ENCODE measurements at places on chromosomes 16 and 17.

DNA sequence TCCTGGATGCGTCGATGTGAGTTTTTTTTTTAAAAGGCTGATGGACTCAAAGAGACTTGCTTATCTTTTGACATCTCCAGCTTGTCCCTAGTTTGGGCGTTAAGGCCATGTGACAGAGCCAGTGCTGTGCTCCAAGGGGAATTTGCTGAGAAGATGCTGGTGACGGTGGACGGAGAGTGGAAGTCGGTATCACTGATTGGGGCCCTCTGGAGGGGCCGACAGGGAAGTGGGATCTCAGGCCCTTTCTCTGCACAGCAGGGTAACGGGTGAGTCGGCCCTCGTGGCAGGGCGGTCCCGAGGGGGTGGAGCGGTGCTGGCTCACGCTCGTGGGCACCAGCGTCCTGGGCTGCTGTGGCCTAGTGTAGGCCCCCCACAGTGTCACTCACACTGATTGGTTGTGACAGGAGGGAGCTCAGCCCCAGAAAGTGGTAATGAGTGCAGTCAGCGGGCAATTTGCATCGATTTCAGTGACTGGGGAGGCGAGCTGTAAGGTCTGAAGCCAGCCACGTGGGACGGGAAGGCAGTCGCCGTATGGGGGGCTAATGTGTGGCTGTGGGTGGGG lies 91.3 kb downstream of the TBC1D16 start:
- ATAC-seq, result no peak

GRCh38 chr16:68645494-68646388 lies 631 bp downstream of the CDH3 start:
- no peak for ATAC-seq

DNA sequence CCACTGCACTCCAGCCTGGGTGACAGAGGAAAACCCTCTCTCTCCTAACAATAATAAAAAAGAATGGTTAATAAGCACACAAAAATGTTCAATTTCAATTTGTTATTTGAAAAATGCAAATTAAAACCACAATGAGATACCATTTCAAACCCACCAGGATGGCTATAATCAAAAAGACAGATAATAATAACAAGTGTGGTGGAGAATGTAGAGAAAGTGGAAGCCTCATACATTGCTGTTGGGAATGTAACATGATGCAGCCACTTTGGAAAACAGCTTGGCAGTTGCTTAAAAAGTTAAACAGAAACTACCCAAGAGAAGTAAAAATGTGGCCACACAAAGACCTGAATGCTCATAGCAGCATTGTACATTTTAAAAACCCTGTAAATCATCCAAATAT lies 51.8 kb upstream of the MAP3K14 start:
- peak; percentile 14 for ATAC-seq

DNA sequence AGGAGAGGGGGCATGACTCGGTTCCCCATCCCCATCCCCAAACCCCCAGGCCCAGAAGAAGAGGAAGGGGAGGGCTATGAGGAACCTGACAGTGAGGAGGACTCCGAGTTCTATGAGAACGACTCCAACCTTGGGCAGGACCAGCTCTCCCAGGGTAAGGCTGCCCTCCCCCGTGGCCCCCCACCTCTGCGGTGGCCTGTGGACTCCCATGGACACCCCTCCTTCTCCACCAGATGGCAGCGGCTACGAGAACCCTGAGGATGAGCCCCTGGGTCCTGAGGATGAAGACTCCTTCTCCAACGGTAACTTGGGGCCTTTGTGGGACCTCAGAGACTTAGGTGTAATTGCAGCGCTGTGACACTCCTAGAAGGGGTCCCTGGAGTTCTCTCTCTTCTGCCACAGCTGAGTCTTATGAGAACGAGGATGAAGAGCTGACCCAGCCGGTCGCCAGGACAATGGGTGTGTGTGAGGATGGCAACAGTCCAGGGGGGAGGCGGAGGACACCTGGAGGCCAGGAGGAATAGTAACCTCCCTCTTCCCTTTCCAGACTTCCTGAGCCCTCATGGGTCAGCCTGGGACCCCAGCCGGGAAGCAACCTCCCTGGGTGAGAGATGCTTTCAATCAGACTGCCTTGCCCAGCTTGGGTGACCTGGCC lies 5.6 kb downstream of the CD19 start:
- ATAC-seq, result no peak

DNA sequence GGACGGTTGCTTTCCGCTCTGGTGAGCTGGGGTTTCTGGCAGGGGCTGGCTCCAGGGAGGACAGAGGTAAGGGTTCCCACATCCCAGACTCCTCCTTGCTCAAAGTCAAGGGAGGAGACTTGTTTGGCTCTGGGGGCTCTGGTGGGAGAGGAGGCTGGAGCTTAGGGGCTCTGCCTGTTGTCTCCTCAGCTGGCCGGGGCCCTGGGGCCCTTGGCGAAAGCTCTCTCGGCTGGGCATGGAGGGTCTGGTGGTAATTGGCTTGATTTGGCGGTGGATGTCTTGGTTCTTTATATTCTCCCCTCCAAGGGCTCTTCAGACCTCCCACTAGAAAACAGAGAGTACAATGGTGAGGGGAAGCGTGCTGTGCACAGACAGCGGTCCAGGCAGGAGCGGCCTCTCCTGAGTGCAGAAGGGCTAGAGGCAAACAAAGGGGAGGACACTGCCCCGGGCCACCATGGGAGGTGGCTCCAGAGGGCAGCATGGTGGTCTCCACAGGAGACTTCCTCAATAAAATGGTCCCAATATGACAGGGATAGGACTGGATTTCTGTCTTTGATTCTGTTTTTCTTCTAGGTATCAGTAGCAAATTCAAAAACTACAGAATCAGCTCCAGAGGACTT lies 5.7 kb upstream of the SPATA32 start:
- ATAC-seq, result no peak

- ATAC-seq, result peak; percentile 36
These were observed 65.1 kb downstream of the SDR42E1 start for GRCh38 chr16:81946206-81946605.

GRCh38 chr16:21150375-21151001 lies at the start of gene DNAH3:
Gene DNAH3, minus strand, starts transcription at chr16:21150846. Its CDS starts 527 bp downstream, at chr16:21150319.
- ATAC-seq, result peak; percentile 74

- ATAC-seq, result no peak
These were observed at the start of gene JPH3 for GRCh38 chr16:87602001-87602775. Gene JPH3, plus strand, starts transcription at chr16:87602508. Its CDS starts 639 bp downstream, at chr16:87603147.

- peak; percentile 96 for ATAC-seq
These were observed 11.3 kb upstream of the MLLT6 start for GRCh38 chr17:38693700-38694329.

- peak; percentile 98 for ATAC-seq
These were observed at the start of gene RAD51C for GRCh38 chr17:58692239-58693055. Gene RAD51C, plus strand, starts transcription at chr17:58692602. Its CDS starts 42 bp downstream, at chr17:58692644.

- ATAC-seq, result no peak
These were observed 41.1 kb downstream of the MYO18A start for GRCh38 chr17:29138971-29139691.

GRCh38 chr16:75296606-75297005 lies 45.2 kb upstream of the BCAR1 start:
- ATAC-seq, result peak; percentile 59

DNA sequence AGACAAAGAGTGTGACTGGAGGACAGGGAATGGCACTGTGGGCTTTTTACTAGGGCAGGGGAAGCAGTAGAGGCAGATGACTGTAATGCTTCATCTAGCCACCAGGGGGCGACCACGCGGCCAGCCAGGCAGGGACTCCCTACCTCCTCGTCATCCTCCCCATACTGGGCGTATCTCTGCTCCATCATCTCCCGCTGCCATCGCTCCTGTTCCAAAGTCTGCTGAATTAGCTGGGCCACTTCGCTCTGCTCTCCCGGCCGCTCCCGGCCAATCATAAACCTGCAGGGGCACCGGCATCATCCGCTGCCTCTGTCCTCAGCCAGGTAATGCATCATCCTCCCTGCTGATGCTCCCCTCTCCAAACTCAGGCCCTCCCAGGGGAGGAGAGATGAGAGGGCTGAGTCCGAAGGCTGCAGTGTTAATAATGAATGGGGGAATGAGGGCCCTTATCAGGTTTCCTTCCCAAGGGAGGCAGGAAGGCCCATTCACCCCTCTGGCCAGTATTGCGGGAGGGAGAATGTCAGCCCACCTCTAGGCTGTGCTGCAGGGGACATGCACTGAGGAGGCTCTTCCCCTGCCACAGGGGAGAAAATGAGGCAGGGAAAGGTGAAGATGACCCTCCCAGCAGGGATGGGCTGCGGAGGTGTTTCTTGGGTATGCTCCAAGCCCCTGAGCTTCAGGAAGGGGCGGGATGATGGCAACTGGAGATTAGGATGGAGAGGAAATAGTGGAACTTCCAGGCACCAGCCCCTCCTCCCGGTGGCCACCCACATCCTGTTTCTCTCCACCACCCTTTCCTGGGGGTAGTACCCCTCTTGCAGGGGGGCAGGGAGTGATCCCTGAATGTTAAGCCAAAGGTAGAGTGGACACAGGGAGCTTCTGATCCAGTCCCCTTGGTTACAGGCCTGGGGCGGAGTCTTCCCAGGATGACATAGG lies 10.3 kb upstream of the SAMD14 start:
- ATAC-seq, result peak; percentile 90

- no peak for ATAC-seq
These were observed 11.9 kb upstream of the FAAP100 start for GRCh38 chr17:81563861-81564586.

DNA sequence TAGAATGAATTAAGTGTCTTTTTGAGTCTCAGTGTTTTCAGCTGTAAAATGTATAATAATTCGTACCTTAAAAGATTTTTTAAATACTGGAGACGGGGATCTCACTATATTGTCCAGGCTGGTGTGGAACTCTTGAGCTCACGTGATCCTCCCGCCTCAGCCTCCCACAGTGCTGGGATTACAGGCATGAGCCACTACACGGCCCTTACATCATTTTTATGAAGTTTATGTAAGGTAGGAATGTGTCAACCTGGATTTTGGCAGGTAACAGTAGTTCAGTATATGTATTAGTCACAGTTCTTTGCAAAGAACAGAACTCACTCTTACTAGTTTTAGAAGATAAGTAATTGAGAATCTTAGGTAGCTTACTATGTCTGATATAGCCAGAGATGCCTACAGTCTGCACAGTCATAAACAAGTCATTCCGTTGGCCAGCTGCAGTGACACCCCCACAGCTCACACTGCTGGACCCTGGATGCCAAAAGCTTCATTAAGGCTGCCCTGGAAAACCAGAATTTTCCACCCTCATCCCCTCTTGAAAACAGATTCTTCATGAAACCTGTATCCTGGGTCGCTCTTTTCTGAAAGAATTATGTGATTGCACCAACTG lies 583 bp upstream of the COX6A2 start:
- no peak for ATAC-seq

- ATAC-seq, result no peak
These were observed 15.5 kb downstream of the RMI2 start for GRCh38 chr16:11360641-11361373.

DNA sequence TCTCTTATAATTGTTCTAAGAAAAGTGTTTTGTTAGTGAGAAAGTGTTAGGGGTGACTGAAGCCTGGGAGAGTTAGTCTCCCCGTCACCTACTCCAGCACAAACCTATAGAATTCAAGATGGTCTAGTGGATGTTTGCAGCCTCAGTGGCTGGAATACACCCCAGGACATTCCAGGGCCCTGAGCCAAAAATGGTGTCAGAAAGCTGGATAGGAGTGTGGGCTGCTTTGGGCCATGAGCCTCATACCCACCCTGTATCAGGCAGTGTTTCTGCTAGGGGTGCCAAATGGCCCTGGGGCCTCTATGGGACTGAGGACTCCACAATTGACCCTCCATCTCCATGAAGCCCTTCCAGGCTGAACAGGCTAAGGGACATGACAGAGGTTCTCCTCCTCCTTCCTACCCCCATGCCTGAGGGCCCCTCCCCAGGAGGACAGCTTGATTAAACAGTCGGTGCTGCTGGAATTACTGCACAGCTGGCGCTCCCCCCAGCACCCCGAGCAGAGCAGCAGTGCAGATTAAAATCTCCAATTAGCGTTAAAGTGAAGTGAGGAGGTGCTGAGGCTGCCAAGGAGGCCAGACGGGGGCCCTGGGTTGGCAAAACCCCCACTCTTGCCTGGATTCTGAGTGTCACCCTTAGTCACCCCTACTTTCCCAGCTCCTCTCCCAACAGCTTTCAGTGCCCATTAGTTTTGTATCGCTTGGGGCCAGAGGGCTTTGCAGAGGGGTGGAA lies 59.1 kb downstream of the NEUROD2 start:
- ATAC-seq, result no peak

DNA sequence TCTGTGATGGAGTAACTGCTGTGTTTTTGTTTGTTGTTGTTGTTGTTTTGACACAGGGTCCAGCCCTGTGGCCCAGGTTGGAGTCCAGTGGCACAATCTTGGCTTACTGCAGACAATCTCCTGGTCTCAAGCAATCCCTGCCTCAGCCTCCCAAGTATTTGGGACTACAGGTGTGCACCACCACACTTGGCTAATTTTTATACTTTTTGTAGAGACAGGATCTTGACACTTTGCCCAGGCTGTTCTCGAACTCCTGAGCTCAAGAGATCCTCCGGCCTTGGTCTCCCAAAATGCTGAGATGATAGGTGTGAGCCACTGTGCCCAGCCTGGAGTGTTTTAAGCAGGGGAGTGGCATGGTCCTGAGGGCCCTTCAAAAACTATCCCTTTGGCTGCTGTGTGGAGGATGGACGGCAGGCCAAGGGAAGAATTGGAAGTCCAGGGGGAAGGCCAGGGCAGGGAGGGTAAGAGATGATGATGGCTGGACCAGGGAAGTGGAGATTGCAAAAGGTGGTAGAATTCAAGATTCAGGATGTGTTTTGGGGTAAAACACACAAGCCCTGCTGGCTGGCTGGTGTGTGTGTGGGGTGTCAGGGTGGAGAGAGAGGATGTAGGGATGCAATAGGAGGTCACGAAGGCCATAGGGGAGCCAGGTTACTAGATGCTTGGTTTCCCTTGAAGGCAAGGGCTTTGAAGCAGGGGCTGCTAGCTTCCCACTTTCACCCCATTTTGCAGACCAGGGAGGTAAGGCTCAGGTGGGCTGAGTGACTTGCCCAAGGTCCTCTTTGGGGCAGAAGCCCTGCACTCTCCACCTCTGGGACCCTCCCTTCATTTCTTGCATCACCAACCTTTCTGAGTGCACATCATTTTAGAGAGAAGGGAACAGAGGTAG lies 18.8 kb upstream of the PLLP start:
- no peak for ATAC-seq

GRCh38 chr16:85522842-85523601 lies 90.1 kb upstream of the GSE1 start:
- no peak for ATAC-seq

GRCh38 chr16:88662222-88662842 lies 559 bp downstream of the MVD start:
- ATAC-seq, result no peak

DNA sequence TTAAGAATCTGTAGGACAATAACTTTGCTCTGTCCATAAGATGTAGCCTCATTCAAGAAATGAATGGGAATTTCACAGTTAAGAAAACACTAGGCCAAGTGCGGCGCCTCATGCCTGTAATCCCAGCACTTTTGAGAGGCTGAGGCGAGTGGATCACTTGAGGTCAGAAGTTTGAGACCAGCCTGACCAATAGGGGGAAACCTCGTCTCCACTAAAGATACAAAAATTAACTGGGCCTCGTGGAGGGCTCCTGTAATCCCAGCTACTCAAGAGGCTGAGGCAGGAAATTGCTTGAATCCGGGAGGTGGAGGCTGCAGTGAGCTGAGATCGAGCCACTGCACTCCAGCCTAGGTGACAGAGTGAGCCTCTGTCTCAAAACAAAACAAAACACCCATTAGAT lies 19.9 kb upstream of the RSL1D1 start:
- peak; percentile 45 for ATAC-seq

Data from SK-N-SH treated with all-trans-retinoic acid at 6 μM for 48 hours (cell line).